Caki2 (cell line): ENCODE measurements at places on chromosomes 1 and 21.
A peak's percentile ranks its signal among the peaks of the same experiment; 100 is the strongest.

DNA sequence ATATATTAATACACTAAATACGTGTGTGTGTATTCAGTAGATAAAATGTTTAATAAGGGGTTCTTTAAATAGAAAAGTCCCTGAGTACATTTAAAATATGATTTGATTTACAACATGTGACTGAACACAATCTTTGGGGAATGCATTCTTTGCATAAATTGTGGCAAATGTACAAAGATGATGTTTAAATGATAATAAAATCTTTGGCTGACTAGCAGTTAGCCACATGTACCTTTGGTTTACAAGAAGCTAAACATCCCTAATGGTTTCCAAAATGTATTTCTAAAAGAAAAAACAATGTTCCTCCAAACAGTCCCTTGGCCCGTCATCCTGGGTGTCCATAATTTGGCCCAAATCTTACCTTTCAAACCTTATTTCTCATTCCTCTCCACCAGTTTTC, 106.4 kb upstream of the MARK1 start:
- no peak for DNase-seq

GRCh38 chr1:162404550-162405160, 7.3 kb downstream of the SH2D1B start:
- no peak for DNase-seq

- DNase-seq: no peak
Measured at GRCh38 chr1:246364415-246364941, 142.6 kb downstream of the SMYD3 start.

- DNase-seq: peak; percentile 90
Measured at GRCh38 chr1:30525971-30526651, 197.3 kb downstream of the MATN1 start.

DNA sequence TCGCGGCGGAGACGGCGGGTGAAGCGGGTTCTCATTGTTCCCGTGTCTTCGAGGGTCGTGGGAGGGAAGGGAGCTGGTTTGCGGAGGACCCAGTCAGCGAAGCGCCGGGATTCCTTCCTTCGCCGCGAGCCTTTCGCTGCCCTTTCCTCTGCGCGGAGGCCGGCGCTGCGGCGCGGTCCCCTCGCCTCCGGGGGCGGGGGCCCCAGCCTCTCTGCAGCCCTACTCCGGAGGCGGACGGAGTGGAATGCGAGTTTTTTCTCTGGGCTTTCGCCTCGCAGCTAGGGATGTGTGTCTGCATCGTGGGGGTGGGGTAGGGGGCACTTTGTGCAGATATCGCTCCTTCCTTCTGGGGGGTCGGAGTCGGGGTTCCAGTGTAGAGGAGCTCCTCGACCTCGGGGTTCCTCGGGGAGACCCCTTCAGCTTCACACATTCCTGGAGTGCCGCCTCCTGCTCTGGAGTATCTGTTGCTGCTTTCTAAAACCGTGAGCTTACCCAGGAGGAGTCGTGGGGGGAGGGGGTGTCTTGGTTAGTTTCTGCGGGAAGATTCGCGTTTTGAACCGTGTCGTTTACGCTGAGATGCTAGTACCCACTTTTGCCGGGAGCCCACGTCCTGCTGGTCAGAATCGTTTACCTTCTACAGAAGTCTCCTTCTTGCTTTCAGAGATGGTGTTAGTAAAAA, 595 bp downstream of the RNF2 start:
- peak; percentile 23 for DNase-seq

GRCh38 chr1:224922404-224923164, 6.9 kb upstream of the DNAH14 start:
- peak; percentile 40 for DNase-seq

- DNase-seq: no peak
Measured at GRCh38 chr1:46244656-46245371, 2.7 kb upstream of the RAD54L start.

- DNase-seq: no peak
Measured at GRCh38 chr1:172144445-172145061, 275.9 kb upstream of the C1orf105 start.

GRCh38 chr1:113185463-113186104, 112.6 kb downstream of the LRIG2 start:
- DNase-seq: no peak

DNA sequence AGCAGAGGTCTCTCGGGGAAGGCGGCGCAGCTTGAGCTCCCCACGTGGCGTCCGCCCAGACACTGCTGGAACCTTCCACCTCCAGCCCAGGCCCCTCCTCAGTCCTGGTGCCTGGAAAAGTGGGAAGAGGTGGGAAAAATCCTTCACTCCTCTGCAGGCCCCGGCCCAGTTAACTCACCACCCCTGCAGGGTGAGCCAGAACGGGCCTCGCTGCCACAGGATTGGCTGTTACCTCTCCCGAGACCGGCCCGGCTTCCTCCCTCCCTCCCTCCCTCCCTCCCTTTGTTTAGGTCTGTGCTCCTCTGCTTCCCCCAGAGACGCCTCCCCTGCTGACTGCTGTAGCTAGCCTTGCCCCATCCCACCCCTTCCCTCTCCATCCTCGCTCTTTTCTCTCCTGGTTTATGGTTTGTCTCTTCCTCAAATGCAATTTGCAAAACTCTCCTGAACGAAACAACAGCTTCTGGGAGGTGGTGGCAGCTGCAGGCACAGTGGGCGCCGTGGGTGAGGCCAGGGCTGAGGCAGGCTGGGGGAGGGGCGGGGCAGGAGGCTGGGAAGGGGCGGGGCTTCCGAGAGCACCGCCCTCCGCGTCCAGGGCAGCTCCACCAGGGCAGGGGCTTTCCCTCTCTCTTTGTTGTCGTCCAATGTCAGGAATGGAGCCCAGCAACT, 6.5 kb downstream of the CAPN9 start:
- DNase-seq: no peak

- peak; percentile 80 for DNase-seq
Measured at GRCh38 chr1:22976461-22977243, 4.0 kb upstream of the LACTBL1 start.

GRCh38 chr1:24338447-24338846, 19.3 kb downstream of the GRHL3 start:
- DNase-seq: no peak

DNA sequence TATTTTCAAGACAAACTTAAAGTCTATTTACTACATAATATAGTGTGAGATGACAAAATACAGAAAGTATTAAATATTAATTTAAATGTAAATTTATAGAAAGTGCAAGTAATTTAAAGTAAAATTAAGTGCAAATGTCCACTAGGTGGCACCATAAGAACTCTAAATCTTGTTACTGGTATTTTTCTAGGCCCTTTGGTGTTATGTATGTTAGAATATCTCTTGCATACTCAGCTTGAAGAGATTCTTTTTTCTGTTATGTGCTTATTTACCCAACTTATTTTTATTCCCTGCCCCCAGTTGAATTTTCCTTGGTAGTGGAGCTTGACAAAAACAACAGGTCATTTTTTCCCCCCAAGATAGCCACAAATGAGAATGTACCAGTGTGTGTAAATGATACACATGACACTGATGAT, 71.5 kb downstream of the RPS6KC1 start:
- peak; percentile 32 for DNase-seq

- DNase-seq: no peak
Measured at GRCh38 chr1:209769971-209770370, 14.1 kb downstream of the TRAF3IP3 start.

DNA sequence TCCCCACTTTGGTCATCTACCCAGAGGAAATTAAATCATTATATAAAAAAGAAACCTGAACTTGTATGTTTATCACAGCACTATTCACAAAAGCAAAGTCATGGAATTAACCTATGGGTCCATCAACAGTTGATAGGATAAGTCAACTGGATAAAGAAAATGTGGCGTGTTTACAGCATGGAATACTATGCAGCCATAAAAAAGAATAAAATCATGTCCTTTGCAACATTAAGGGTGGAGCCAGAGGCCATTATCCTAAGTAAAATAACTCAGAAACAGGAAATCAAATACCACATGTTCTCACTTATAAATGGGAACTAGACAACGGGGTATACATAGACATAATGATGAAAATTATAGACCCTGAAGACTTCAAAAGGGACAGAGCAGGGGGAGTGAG, 27.6 kb upstream of the KCNK1 start:
- DNase-seq: no peak

GRCh38 chr1:109517337-109517736, 7.8 kb upstream of the AMIGO1 start:
- DNase-seq: no peak

GRCh38 chr1:201648066-201648906, 109.4 kb downstream of the NAV1 start:
- DNase-seq: no peak

DNA sequence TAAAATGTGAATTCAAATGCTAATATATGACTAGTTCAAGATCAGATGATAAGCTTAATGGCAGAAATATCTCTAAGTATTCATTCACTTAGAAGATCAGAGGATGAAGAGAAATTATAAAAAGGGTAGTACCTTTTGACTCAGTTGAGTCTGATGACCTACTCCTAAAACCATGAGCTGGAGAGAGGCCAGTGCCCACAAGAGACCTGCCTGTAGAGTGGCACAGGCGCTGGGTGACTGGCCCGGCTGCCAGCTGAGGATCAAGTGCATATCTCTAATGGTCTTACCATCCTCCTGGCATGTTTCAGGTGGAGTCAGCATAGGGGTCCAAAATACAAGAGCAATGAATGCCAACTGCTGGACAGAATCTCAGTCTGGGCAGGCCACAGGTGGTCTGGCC, 14.1 kb downstream of the DDAH1 start:
- DNase-seq: no peak

DNA sequence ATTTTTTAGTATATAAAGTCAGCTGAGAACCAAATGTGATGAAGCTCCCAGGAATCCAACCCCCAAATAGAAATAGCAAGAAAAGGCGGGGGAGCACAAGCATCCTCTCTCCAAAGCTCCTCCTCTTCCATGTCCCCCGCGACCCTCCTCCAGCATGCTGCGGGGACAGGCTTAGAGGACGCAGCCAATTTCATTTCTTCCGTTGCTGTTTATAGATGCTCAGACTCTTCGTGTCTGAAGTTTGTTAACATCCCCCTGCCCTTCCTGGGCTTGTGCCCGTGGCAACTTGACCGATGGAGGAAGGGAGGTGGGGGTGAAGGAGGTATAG, 754 bp upstream of the NPPA start:
- DNase-seq: no peak

- DNase-seq: no peak
Measured at GRCh38 chr1:175127565-175127964, 59.9 kb downstream of the TNN start.

DNA sequence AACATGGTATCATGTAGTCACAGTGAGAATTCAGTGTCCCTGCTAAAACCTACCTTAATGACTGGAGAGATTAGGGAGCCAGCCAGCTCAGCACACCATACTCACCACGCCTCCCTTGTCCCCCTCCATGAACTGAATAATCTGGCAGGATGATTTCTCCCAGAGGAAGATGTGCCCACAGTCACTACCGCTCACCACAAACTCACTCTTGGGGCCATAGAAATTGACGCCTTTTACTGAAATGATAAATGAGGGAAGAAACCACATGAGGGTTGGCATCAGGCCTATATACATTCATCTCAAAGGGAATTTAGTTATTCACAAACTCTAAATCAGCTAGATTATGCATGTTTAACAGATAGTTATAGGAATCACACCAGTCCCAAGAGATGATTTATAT, 17.4 kb downstream of the PEA15 start:
- DNase-seq: no peak

- DNase-seq: no peak
Measured at GRCh38 chr1:230430499-230430898, 4.4 kb upstream of the PGBD5 start.

DNA sequence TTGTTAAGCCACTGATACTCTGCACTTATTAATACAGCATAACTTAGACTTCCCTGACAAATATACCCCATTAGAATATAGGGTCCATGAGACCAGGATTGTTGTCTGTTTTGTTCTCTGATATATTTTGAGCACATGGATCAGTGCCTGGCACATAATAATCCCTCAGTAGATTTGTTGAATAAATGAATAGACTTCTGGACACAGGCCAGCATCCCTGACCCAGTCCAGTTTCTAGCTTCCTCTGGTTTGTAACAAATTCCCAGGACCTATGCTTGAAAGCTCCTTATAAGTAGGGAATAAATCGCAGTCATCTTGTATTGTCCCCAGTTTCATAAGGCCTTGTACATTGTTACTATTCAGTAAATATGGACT, 58.2 kb upstream of the GADD45A start:
- DNase-seq: no peak

GRCh38 chr21:44918581-44919033, 2.1 kb downstream of the ITGB2 start:
- no peak for DNase-seq

GRCh38 chr1:4404854-4405590, 249.4 kb upstream of the AJAP1 start:
- no peak for DNase-seq

GRCh38 chr1:68120136-68120791, 69.8 kb upstream of the DIRAS3 start:
- peak; percentile 56 for DNase-seq

- DNase-seq: no peak
Measured at GRCh38 chr1:116104667-116105066, 6.5 kb upstream of the MAB21L3 start.

GRCh38 chr1:2170211-2170610, 24.4 kb downstream of the FAAP20 start:
- DNase-seq: no peak
